ENCODE measurements at places on chromosomes 5 and 9.
A peak's percentile ranks its signal among the peaks of the same experiment; 100 is the strongest.

GRCh38 chr5:110716247-110717245 lies 9.9 kb downstream of the TMEM232 start:
- no peak for DNase-seq

GRCh38 chr5:115859378-115859777 lies 17.6 kb downstream of the AP3S1 start:
- no peak for DNase-seq

DNA sequence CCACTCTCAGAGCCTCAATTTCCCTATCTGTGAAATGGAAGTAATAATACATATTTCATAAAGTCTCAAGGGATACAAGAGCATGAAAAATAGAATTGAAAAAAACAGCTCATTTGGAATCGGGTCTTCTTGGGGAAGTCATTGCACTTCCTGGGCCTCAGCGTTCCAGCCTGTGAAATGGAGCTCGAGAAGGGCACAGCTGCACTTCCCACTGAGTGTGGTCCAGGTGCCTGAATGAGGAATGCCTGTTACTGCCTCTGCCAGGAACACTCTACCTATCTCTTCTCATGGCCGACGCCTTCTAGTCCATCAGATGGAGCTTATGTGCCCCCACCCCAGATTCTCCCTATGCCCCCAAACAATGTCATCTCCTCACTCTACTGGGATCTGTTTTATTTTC lies 924 bp upstream of the NEURL1B start:
- no peak for DNase-seq

- no peak for DNase-seq
Measured at GRCh38 chr9:136587145-136587943, 41.5 kb upstream of the NOTCH1 start.

GRCh38 chr9:17630531-17630949 lies 51.7 kb downstream of the SH3GL2 start:
- DNase-seq: no peak

GRCh38 chr5:94793113-94793815 lies 174.8 kb downstream of the SLF1 start:
- DNase-seq: no peak

- no peak for DNase-seq
Measured at GRCh38 chr9:96169484-96169883, 132.5 kb downstream of the HSD17B3 start.

GRCh38 chr5:179325296-179326031 lies 19.8 kb downstream of the ADAMTS2 start:
- no peak for DNase-seq

DNA sequence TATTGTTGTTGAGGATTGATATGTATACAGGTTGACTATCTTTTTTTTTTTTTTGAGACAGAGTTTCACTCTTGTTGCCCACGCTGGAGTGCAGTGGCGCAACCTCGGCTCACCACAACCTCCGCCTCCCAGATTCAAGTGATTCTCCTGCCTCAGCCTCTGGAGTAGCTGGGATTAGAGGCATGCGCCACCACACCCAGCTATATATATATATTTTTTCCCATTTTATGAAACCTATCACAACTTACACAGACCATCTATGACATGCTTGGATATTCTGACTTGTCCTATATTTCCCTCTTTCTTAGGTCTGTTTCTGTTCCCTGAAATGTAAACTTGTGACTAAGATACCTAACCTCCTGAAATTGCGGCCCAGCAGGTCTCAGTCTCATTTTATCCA lies 5.0 kb downstream of the CD14 start:
- DNase-seq: no peak

DNA sequence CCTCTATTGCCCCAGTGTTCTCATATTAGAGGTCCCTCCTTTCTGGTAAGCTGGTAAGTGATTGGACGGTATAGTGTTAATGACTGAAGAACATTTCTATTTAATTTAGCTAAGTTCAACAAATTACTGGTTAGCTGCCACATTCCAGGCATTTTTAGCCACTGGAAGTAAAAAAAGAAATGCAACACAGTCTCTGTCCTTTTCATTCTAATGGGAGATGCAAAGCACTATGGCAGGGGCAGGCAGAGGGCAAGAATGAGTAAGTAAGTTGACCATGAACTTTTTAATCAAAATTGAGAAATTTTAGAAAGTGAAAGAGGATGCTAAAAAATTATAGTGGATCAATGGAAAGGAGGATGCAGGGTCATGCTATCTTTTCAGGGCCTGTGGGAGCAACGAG lies 137.4 kb downstream of the GPBP1 start:
- DNase-seq: no peak

DNA sequence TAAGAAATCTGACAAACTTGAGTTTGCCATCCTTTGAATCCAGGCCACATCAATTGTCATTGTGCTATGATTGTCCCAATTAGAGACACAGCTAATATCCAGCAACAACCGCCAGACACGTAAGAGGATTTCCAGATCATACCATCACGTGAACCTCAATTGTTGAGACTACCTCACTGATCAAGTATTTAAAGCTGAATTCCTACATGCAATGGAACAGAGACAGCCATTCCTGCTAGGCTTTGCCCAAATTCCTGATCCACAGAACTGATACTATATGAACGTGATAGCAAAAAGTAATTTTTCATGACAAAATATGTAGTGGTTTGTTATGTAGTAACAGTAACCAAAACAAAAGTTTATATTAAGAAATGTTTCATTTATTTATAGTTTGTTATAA lies 657.7 kb downstream of the PRR16 start:
- no peak for DNase-seq

- DNase-seq: no peak
Measured at GRCh38 chr5:9189681-9190080, 356.2 kb downstream of the SEMA5A start.

DNA sequence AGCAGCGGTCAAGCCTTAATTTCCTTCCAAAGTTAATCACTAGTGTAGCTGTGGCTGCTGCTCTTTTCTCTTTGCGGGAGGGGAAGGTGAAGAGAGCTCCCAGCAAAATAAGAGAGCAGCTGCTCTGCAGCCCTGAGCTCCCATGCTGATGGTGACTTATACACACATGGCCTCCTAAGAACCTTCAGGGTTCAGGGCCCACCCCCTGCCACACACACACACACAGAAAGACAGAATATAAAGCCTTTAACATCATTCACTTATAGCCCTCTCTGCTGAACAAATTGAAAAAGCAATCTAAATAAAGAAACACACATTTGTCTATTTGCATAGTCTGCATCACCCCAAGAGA lies 43.6 kb downstream of the GAS1 start:
- DNase-seq: no peak

- no peak for DNase-seq
Measured at GRCh38 chr5:174945853-174946252, 221.5 kb downstream of the MSX2 start.

GRCh38 chr9:695252-695651 lies 146.2 kb upstream of the DMRT1 start:
- DNase-seq: no peak

GRCh38 chr9:35529161-35529823 lies 39.4 kb downstream of the RUSC2 start:
- DNase-seq: no peak

- no peak for DNase-seq
Measured at GRCh38 chr5:178415353-178415752, 174.8 kb downstream of the COL23A1 start.

DNA sequence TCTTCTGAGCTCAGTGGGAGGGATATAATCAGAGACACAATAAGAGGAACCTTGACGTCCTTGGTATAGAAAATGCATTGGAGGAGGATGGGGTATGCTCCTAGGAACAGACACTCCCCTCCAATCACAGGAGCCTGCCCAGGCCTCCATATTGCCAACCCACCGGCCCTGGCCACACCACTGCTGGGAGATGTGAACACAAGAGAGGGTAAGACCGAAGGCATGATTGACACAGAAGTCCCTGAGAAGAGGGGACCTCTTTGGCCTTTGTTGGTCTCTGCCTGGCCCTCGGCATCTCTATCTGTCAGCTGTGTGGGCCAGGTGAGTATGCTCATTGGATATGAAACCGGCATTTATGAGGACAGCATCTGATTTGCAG lies 62.0 kb downstream of the CRB2 start:
- DNase-seq: no peak

- no peak for DNase-seq
Measured at GRCh38 chr5:138974227-138975063, 99.3 kb upstream of the LRRTM2 start.

DNA sequence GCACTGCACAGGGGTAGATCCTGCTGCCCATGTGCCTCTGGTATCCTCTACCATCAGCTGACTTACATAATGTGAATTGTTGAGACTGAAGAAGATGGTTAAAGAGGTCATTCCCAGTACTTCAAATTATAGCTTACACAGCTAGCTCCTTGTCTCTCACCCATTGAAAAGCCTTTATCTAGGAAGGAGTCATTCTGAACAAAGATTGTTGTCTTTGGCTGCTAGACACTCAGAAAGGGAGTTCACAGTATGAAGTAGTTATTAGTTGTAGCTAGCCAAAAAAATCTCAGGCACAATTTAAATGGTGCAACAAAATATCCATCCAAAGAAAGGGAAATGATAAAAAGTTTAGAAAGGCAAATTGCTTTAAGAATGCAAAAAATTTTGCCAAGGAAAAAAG lies 102.0 kb upstream of the NREP start:
- DNase-seq: no peak

DNA sequence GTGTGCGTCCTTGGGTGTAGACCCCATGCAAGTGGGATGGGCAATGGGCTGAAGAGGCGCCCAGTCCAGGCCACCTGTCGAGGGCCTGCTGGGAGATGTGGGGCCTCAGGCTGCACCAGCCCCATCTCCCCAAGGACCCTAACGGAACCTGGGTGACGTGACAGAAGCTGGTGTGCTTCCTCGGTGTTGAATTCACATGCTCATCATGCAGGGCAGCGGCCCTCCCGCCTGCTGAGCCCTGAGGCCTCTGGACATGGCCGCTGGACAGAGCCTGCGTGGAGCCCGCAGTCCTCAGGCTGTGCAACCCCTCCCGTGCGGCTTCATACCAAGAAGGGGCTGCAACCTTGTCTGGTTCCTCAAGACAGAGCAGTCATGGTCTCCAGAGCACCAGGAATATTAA lies 26.8 kb downstream of the TERT start:
- no peak for DNase-seq

DNA sequence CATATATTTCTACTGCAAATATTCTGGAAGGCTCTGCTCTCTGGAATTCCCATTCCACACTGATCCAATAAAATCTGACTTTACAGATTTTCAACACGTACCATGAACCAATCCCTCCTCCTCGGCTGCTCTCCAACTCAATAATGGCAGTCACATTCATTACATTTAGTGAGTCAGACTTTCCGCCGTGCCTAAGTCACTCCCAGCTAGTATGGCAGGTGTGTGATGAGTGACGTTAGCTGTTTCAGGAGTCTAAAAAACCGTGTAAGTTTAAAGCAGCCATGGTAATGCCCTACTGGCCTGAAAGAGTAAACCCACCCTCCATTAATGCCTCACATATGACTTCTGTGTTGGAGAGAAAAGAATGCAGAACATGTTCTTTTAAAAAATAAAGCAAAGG lies 3.3 kb downstream of the FBN2 start:
- no peak for DNase-seq

DNA sequence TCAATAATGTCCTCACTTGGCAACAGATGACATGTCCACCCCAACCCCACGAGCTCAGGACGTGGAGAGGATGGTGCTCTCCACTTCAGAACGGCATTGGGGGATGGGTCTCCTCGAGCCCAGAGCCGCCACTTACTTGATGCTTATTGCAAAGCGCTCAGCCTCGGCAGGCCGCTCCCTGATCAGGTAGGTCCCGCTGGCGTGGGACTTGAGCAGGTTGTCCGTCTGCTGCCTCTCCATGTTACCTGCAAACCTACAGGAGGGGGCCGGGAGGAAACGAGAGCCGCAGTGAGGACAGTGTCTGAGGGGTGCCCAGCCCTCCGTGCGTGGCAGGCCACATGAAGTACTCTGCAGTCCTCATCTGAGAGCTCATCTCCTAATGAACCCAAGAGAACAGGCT lies 36.6 kb upstream of the SARDH start:
- DNase-seq: no peak

DNA sequence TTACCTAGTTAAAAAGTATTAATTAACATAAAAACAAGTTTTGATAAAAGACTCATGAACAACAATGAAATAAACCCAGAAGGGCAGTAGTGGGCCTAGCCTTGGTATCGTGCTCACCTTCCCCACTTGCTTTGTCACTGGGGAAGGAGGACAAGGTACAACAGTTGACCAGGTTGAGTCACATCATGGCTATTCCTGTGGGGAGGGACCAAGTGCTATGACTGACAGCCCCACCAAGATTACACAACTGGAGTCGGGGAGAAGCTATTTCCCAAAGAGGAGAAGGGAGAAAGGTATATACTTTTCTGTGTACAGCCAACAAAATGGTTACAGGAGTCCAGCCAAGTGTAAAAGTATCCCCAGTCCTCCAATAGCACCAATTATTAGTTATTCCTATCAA lies 251.3 kb upstream of the RFX3 start:
- no peak for DNase-seq

DNA sequence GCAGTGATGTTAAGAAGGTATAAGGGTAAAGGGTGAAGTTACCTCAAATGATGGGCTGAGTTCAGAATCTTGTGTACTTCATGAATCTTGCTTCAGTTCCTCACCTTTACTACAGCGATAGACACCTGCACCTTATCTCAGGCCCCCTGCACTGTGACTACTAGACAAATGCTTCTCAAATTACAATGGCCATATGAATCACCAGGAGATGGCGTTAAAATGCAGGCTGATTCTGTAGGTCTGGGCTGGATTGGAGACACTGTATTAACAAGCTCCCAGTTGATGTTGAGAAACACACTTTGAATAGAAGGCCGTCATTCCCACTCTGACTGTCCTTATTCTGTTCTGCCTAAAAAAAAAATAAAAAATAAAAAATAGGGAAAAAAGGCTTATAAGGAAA lies 29.8 kb downstream of the TARS1 start:
- no peak for DNase-seq

DNA sequence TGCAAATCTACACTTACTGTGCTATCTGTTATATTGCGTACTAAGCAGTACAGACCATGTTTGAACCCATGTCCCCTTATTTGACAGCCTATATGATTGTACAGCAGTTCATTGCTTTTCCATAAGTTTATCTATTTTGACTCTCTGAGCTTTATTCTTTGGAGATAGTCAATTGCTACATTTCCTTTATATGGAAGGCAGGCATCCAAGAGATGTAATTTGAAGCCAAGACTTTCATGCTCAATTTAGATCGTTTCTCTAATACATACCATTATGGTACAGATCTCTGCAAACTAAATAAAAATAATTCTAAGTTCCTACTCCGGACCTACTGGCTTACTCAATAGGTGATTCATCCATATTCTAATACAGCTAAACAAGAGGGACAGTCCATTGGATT lies 424.8 kb downstream of the TMEM38B start:
- DNase-seq: no peak

- peak; percentile 70 for DNase-seq
Measured at GRCh38 chr9:2420543-2420942, 201.0 kb upstream of the VLDLR start.

DNA sequence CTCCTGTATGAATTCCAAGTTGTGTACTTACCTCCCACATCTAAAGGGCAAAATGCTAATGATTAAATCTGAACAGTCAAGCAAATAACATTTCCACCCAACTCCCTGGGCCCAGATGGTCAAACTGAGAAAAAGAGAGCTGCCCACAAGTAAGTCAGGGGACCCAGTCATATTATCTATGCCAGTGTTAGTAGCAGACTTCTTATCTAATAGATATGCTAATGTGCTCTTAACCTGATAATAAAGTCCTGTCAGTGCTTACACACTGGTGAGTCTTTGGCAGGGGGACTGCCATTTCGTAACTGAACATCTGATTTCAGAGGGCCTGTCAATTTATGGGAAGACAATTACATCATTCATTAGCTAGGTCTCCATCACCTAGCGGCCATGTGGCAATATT lies 292.3 kb upstream of the WWC1 start:
- no peak for DNase-seq
